Omental fat pad (tissue), 4 donors: ENCODE measurements at places on chromosomes 12 and 14.

GRCh38 chr14:37601865-37602264 is 6.4 kb downstream of the TTC6 start:
- DNase-seq: no peak

GRCh38 chr12:32698285-32698684 is 19.2 kb downstream of the DNM1L start:
- DNase-seq: no peak

GRCh38 chr14:104477666-104478380 is 101.7 kb upstream of the C14orf180 start:
- DNase-seq: no peak

DNA sequence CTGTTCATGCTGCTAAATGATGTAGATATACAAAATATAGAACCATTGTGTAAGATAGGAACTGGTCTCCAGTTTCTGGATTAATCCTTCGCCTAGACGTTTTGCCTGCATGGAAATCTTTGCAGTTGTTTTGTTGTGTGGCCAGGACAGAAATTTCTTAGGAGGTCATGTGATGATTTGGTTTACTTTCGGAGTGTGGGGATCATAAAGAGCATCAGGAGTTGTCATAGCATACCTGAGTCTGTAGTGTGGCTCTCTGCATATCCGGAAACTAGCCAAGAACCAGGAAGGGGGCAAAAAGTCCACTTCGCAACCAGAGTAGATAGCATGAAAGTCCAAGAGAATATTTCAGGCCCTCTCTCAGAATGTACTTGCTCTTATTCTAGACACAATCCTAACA is 3.1 kb downstream of the SAMD4A start:
- DNase-seq: no peak

DNA sequence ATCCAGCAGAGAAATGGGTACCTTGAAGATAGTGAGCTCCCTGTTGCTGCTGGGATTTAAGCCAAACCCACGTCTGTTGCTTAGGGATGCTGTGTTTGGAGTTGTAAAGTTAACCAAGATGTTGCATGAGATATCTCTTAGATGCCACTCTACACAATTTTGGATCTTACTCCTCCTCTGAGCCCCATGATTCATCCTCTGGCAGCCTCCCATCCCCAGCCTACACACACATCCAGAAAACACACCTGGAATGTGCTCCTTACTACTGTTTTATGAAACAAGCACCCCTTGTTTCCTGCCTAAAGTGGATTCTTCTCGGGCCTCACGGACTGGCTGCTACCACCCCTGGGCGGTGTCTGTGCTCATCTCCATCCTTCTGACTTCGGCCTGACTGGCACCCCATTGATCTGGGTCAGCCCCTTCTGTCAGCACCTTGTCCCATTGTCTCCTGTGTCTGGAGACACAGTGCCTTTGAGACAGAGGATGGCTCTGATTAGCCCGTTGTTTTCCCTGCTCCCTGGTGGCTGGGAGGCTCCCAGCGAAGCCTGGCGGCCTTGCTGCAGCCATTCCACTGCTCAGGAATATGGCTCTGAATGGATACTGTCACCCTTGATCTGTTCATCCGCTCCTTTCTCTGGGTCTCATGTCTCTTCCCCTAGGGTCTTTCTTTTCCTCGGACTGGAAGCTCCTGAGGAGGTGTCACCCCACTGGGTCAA is 24.3 kb downstream of the TSPAN9 start:
- DNase-seq: no peak

- DNase-seq: no peak
Measured at GRCh38 chr14:30994681-30995620, 30.5 kb upstream of the AP4S1 start.

DNA sequence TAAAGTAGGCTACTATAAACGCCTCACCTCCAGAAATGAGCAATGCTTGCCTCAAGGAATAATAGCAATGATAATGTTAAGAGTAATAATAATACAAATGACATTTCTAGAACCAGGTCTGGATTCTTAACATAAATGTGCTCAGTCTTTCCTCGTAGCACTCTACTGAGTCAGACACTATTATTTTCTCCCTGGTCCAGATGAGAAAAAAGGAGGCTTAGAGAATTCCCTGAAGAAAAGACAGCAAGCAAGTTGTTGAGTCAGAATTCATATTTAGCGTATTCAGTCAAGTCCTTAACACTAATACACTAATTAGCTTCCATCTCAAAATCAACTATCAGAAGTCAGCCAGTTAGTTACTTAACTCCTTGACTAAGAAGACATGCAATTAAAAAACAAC is 13.2 kb downstream of the KCNC2 start:
- DNase-seq: no peak

GRCh38 chr12:94025756-94026155 is 122.6 kb upstream of the PLXNC1 start:
- no peak for DNase-seq

DNA sequence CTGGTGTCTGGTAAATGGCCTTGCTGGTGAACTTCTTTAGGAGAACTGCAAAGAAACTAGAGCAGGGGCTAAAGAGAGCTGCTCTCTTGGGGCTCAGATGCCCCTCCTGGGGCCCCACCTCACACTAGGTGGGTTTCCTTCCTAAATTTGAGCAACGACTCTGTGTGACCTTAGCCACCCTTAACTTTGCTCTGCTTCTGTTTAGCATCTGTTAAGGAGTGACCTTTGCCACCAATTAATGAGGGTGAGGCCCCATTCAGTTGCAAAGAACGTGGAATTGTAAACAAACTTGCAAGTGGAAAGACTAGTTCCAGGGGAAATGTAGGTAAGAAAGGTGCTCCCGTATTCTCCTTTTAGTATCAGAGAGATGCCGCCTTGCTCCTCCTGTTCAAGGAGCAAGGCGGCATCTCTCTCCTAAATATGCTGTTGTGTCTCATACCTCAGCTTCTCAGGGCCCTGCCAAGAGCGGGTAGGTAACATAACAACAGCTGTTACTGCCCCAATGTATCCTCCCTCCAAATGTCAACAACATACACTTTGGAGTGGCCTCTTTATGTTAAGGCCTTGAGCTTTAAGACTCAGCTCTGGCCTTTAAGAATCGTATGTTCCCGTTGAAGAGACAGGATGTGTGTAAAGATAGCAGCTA is 77.6 kb upstream of the FUT8 start:
- no peak for DNase-seq

DNA sequence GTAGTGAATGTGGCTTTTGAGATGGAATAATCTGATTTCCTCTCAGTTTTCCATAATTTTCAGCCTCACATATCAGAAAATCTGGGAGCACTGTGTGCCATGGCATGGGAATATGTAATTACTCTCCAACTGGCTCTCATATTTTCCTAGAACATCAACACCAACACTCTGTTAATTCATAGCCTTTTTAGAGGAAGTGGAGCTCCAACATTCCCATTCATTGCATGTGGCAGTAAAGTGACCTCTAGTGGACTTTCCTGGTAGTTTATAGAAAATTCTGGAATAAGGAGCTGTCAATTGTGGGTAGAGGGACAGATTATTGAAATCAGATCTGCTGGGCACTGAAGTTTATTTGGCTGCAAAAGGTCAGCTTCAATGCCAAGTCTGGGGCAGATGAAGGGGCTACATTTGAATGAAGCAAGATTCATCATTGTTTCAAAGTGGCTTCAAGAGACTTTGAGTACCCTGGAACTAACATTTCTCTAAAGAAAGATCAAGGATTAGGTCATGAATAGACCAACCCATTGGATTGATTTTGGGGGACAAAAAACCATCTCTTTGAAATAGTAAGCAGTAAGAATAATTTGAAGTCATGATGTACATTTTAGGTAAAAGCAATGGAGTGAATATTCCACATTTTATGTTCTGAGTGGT is 23.6 kb upstream of the USP44 start:
- no peak for DNase-seq

DNA sequence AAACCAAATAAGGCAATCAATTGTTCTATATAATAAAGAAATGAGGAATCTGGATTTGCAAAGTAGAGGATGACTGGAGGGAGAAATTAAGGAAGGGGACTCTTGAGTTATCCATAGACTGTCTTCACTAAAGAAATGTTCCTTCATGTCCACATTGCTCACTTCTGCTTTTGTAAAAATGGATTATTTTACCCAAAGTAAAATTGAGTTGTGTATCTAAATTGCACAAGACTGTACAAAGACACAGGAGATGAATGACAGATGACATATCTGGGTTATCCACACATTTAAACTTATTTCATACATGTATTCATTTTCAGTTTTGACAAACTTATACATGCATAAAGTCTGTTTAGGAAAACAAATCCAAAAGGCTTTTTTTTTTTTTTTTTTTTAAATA is 11.3 kb downstream of the ATP2B1 start:
- no peak for DNase-seq

DNA sequence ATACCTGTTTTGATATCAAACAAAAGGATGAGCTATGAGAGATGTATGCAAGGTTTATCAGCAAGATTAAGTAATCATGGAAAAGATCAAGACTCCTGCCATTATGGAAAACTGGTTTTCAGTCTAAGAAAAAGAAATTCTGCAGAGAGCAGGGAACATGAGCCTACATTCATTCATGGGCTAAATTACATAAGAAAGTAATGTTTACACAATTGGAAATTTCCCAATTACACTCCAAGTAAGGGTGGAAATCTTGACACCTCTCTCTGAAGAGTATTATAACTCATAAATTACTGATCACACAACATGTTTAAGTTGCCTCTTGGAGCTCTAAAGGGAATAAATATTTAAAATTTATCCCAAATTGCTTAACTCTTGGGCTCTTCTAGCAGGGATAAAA is 206.2 kb downstream of the SLC6A15 start:
- no peak for DNase-seq

GRCh38 chr12:26318661-26319068 is 123.3 kb downstream of the SSPN start:
- DNase-seq: no peak

DNA sequence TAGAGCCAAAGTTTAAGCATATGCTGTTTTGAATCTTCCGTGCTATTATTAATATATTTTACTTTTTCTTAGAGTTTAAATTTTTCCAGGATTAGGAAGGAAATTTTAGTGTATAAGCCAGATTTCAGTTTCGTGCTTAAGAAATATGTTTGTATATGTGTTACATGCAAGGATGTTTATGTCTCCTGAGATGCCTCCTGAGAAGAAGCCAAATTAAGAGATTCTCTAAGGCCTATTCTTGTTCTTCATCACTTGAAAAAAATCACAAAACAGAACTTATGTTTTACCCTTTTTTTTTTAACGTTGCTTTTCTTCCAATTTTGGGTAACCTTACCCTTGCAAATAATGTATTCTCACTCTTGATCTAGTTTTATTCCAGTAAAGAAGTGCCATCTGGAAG is 412.7 kb downstream of the TMTC2 start:
- no peak for DNase-seq

DNA sequence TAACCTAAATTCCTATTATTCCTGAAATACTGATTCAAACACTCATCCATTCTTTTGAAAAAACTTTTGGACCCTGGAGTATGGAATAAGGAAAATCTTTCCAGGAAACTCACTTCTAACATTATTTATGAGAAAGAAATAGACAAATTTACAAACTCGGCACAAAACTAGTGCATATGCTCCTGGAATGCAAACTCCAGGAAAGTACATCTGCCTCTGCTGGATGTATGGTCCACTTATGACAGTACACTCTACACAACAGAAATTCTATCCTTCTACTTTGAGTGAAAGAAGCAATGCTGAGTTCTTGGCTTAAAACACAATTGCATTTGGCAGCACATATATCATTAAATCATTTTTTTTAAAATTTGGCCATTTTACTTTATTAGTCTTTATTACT is 700.5 kb upstream of the STXBP6 start:
- DNase-seq: no peak

GRCh38 chr12:27572486-27573255 is 48.7 kb downstream of the PPFIBP1 start:
- DNase-seq: no peak

- DNase-seq: no peak
Measured at GRCh38 chr14:81450100-81450531, 50.0 kb upstream of the STON2 start.

GRCh38 chr12:16955083-16955657 is 349.2 kb upstream of the LMO3 start:
- DNase-seq: no peak

DNA sequence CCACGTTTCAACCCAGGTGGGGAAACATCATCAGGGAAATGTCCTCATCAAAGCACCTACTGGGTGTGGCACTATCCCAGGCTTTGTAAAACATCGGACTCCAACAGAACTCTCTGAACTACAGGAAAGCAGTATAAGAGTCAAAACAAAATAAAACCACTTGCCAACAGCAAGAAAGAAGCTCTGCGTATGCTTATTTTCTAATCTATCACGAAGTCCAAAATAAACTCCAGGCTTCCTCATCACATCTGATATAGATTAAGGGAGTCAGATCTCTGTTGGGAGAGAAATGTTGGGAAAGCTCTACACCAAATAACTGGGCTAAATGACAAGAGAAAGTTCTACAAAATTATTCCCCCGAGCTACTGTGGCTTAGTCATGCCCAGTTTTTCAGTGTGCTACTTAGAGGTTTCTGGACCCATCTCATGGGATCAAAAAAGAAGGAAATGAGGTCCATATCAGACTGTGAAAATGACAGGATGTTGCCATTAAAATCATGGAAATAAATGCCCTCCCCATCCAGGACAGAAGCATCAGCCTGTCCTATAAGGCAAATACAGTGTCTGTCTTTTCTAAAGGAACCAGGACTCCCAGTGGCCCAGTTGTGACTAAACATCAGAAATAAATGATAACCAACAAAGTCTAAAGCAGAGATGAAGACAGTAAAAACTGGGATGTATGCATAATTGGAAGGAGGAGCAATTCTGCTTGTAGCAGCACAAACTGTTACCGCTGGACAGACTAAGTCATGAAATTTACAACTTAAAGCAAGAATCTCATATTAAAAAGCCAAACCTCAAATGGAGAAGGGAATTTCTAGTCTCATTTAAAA is 149.5 kb downstream of the STXBP6 start:
- DNase-seq: no peak

DNA sequence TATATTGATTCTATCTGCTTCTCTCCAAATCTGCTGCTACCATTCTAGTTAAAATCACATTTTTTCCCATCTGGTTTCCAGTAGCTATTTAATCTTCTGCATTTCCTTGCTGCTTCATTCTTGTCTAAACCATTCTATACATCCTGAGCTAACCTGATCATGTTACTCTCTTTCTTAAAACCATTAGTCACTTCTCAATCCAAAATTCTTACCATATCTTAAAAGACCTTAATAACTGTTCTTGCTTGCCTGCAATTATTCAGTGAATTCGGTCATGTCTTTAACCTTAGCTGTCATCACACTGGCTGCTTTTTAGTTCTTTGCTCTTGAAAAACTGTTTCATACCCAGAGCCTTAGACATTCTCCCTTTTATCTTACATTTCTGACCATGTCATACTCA is 56.4 kb upstream of the PZP start:
- DNase-seq: no peak

DNA sequence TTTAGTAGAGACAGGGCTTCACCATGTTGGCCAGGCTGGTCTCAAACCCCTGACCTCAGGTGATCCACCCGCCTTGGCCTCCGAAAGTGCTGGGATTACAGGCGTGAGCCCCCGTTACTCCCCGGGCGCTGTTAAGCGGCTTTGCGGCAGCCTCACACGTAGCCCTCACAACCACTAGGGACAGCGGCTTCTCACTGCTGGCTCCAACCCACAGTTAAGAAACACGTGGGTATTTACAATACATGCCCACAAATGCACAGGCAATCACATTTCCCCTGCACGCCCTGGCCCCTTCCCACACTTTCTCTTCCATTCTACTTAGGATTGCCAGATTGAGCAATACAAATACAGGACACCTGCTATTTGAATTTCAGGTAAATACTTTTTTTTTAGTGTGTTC is 37.0 kb upstream of the EIF5 start:
- no peak for DNase-seq

GRCh38 chr12:24482882-24483604 is 465.9 kb downstream of the BCAT1 start:
- no peak for DNase-seq

GRCh38 chr14:89137526-89138163 is 279.4 kb downstream of the FOXN3 start:
- DNase-seq: no peak
